ENCODE measurements at places on chromosomes 7 and 10.

- no peak for DNase-seq
These were observed 1.3 kb upstream of the GRB10 start for GRCh38 chr7:50783801-50784507.

DNA sequence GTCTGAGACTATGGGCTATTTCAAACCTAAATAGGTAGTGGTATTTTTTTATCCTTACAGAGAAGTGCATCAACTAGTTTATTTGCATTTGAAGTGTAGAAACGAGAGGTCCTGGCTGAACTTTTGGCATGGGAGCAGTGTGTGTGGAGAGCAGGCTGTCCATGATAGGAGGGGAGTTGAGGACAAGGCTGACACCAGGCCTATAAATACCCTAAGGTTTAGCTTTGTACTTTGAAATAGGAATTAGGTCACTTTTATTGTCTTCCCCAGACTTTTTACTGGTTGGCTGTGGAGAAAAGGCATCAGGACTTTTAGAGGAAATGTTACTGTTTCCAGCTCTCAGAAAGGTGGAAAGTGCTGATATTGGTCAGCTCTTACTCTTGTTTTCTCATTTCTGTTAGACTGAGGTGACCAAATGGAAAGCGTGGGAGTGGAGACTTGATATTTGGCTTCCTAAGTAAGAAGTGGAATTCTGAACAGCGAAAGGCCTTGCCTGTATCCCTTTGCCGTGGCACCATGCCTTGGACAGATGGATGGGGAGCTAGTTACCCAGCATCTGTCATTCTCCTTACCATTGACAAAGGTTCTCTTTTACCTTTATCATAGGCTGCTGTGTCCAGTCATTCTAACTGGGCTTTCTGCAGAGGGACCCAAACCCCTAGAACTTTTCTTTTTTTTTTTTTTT, 46.0 kb downstream of the GBF1 start:
- no peak for DNase-seq

GRCh38 chr10:102752266-102752930, 8.7 kb downstream of the WBP1L start:
- DNase-seq, result no peak

DNA sequence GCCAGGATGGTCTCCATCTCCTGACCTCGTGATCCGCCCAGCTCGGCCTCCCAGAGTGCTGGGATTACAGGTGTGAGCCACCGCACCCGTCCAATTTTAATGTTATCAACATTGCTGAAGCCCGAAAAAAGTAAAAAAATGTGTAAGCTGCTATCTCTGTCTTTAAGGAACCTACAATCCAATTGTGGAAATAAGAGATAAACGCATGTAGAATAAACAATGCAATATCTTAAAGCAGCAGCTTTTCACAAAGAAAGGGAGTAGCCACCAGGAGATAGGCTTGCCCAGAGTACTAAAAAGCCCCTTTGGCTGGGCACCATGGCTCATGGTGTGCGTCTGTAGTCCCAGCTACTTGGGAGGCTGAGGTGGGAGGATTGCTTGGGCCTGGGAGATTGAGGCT, 282.9 kb upstream of the LYZL1 start:
- DNase-seq, result no peak

DNA sequence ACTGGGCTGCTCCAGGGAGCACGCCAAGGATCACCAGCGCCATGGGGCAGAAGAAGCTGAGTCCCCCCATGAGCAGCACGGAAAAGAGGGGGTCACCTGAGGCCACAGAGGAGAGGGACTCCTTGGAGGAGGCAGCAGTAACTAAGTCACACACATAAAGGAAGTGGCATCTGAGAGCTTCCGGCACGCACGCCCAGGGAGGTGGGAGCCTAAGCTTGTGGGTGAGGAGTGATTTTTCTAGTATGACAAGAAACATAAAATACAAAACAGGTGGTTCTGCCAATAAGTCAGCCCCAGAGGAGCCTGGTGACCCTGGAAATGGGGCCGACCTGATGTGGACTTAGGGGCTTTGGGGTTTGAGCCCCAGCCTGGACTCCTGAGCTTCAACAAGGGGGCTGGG, 60.8 kb downstream of the CARD11 start:
- peak; percentile 65 for DNase-seq

DNA sequence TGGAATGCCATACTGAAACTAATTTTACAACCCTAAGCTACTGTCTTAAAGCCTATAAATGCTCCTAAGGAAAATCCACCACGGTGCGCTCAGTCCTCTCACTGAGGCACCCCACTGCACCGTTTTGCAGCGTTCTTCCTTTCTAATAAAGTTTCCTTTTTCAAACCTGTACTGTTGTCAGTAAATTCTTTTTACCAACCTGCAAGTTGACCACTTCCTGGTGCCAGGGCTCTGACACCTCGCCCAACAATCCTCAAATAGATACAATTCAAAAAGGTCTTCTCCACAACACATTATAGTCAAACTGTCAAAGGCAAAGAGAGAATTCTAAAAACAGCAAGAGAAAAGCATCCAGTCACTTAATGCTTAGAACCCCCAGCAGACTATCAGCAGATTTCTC, 42.8 kb downstream of the HERPUD2 start:
- DNase-seq, result peak; percentile 42

GRCh38 chr10:24930427-24930826, 22.0 kb downstream of the PRTFDC1 start:
- no peak for DNase-seq

DNA sequence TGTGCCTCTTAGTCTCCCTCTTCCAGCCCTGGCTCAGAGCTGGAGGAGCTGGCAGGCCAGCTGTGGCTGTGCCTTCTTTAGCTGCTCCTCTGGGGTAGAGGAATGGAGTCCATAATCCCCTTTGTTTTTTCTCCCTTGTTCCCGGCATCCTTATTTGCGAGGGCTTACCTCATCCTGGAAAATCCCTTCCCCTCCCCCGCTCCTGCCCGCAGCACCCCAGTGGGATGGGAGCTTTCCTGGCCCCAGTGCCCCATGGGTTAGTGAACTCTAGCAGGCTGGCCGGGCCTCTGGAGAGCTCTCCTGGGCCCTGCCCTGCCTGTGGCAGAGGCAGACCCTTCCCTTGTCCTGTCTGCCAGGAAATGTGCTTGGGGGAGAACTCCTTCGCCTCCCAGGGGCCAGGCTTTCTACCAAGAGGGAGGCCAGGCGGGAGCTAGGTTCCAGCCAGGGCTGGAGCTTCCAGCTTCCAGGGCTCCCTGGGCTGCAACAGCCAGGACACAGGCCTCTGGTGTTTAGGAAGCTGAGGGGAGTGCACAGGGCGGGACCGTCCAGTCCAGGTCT, 16.5 kb upstream of the TRIM8 start:
- DNase-seq, result no peak

GRCh38 chr10:33117230-33117629, 159.2 kb upstream of the ITGB1 start:
- no peak for DNase-seq

DNA sequence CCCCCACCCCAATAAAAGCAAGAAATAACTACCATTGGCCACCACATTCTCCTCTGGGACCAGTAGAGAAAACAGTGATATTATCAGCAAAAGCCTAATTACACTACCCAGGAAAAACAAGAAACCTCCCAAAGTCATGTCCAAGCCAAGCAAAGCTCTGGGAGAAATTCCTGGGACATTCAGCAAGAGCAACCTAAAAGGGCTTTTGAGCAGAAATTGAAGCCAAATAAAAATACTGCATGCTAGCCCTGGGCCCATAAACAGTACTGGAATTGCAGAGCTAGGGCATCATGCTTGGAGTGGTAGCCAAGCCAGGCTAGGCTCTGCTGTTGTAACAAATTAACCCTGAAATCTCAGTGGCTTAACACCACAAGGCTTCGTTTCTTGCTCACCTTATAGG, 347.9 kb downstream of the LRMDA start:
- DNase-seq, result no peak

DNA sequence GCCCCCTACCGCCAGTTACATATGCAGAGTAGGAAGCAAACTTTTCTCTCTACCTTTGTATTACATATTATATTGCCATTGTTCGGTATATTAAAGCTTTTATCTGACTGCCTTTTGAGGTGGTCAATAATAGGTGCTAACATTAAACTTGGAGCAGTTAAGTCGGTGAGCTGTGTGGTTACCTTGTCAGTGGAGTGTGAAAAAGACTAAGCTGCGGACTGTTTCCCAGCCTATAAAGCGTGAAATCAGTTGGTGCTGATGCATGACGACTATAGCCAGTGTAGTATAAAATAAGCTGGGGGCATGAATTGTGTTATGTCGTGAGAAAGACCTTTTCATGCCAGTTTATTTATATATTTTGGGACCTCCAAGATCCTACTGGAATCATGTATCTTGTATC, 33.7 kb downstream of the R3HCC1L start:
- DNase-seq, result no peak

GRCh38 chr7:2800931-2801688, 43.0 kb downstream of the GNA12 start:
- no peak for DNase-seq

- DNase-seq, result no peak
These were observed 122.5 kb downstream of the KIAA1217 start for GRCh38 chr10:24331457-24331856.

- DNase-seq, result no peak
These were observed 194.4 kb upstream of the TCF7L2 start for GRCh38 chr10:112755446-112756234.

GRCh38 chr10:132746801-132747625, 38.9 kb downstream of the NKX6-2 start:
- DNase-seq, result no peak

- DNase-seq, result no peak
These were observed 49.7 kb downstream of the FAM241B start for GRCh38 chr10:69679736-69680135.

- no peak for DNase-seq
These were observed 28.6 kb downstream of the MCM10 start for GRCh38 chr10:13189961-13190360.

- no peak for DNase-seq
These were observed 128.7 kb downstream of the AGMO start for GRCh38 chr7:15433151-15433550.

- DNase-seq, result no peak
These were observed 24.7 kb upstream of the ADCYAP1R1 start for GRCh38 chr7:31027161-31027965.

DNA sequence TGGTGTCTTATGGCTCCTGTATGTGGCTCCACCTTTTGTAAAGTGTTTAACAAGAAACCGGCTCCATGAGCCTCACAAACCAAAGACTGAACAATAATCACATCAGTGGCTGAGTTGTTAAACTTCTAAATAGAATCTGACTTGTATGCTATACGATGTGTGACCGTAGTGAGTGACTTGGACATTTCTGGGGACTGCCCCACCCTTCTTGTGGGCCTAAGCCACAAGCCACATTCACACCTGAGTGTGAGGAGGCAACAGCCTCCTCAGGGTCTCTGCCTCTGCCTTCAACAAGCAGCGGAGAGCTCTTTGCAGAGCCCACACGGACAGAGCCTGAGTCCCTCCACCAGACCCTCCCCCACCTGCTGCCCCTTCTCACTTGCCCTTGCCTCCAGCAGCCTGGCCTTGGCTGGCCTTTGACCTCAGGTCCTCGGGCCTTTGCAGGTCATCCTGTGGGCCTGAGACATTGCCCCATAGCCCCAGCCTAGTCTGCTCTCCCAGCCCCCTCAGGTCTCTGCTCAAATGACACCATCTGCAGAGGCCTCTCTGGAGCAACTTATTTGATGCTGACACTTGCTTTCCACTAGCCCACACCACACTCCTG, 156.8 kb upstream of the TNS3 start:
- DNase-seq, result no peak

- DNase-seq, result no peak
These were observed 123.1 kb upstream of the INHBA start for GRCh38 chr7:41825927-41826480.

DNA sequence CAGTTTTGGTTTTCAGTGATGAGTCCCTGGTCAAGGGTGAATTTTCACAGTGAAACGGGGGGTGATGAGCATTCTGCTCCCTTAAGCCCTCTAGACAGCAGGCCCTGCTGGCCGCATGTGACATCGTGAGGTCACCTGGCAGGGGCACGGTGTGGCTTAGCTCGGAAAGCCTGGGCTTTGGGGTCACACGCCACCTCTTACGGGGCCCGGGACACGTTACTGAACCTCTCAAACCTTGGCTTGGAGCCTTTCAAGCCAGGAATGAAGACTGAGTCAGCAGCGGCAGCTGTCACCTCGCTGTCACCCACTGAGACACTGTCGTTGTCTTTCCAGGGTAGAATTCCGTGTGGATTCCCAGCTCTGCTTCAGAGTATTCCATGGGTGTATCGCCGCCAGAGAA, 4.1 kb downstream of the GET4 start:
- DNase-seq, result no peak

- no peak for DNase-seq
These were observed 229.2 kb downstream of the WDR11 start for GRCh38 chr10:121080281-121080891.

GRCh38 chr7:31493714-31494181, 20.1 kb upstream of the ITPRID1 start:
- DNase-seq, result no peak

DNA sequence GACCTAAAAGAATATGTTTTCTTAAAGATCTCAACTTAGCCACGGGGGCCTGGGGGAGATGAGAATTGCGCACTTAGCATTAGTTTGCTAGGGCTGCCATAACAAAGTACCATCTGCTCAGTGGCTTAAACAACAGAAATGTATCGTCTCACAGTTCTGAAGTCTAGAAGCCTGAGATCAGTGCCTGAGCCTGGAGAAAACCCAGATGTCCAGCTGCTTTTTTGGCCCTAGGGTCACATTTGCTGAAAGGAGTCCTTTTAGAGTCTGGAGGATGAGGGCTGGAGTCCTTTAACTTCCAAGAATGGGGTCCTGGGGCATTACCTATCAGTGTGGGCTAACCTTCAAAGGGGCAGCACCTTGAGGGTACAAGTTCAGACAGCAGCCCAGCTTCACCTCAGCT, 48.2 kb downstream of the SMURF1 start:
- DNase-seq, result no peak

GRCh38 chr7:37796138-37796775, 52.1 kb upstream of the NME8 start:
- DNase-seq, result no peak

- no peak for DNase-seq
These were observed 1177.6 kb upstream of the C7orf33 start for GRCh38 chr7:147412782-147413556.
